ENCODE measurements at places on chromosomes 12 and 14.

DNA sequence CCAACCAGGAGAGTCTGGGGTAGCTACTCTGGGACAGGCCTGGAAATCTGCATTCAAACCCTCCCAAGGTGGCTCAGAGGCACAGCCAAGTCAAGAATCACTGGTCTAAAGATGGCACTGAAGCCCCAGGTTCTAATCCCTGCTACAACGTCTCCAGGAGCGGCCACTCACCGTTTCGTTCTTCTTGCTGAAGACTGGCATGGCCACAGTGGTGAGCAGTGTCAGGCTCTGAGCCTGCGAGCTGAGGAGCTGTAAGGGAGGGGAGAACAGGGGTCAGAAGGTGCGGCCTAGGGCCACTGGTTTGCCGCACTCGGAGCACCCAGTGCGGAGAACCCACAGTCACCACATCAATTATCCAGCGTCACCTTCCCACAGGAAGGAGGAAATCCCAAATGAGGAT is 38.8 kb downstream of the CACNA2D4 start:
- DNase-seq, result no peak

DNA sequence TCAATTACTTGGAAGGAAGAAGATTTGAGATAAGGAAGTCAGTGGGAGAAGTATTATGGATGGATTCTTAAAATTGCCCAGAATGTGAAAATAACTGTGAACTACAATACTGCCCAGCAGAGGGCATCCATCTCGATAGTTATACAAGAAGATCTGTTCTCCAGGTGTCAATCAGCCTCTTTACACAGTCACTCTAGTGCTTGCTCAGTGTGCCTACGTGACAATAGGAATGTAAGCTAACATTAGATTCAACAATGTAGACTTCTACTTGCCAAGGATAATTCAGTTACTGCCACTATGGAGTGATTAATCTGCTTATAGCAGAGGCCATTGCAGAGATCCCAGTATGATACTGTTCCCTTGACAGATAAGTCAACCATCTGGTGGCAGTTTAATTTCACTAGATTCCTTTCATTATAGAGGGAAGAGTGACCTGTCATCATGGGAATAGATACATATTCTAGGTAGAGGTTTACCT is 10.6 kb upstream of the MAP4K5 start:
- DNase-seq, result peak; percentile 54

DNA sequence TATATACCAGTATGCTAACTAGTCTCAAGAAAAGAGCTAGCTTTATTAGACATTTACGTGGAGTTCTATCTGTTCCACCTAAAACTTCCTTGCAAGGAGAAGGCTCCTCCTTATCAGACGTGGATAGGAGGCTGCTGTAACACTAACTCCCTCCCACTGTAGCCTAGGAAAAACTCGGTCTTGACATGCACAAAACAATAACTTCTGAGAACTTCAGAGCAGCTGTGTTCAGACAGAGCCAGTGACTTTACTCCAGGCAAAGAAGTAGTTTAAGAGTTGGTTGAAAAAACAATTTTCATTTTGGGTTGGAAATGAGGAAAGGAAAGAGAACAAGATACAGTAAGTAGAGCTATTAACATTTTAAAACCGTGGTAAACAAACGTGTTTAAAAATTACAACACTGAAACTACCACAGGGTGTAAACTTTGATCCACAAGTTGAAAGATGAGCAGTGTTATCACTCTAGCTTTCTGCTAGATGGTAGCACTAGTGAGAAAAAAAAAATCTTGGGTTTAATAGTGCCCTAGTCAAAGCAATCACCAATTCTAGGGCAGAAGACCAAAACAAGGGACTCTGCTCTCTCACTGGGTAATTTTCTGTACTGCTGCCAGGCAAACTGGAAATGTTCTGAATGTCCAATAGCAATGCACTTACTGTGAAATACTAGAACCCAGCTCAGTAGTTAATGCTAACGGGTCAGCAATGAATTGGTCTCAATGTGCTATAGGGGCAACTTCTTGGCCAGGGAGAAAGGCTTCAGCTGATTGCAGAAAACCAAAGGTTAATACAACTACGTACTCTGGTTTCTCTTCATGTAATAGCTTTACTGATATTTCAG is 2.4 kb downstream of the ATF7 start:
- DNase-seq, result no peak

GRCh38 chr12:57254506-57255280 is 3.7 kb upstream of the STAC3 start:
- DNase-seq, result no peak
